ENCODE measurements at places on chromosomes 4 and X.
A peak's percentile ranks its signal among the peaks of the same experiment; 100 is the strongest.

GRCh38 chr4:82797040-82797404 lies 1.6 kb downstream of the SCD5 start:
- H3K27me3 ChIP-seq, result no peaks in the 10 kb centered on the region
- H3K4me1 ChIP-seq, result peaks cover 16% of the 10 kb centered on the region
- no peak overlapping the region for H3K27ac ChIP-seq

- H3K27me3 ChIP-seq, result no peaks in the 10 kb centered on the region
- no peaks in the 10 kb centered on the region for H3K4me1 ChIP-seq
- H3K36me3 ChIP-seq, result peaks cover 24% of the 10 kb centered on the region
- DNase-seq, result no peak
- no peak overlapping the region for H3K27ac ChIP-seq
- H3K4me3 ChIP-seq, result no peak overlapping the region
Observed at GRCh38 chrX:119537487-119537886, 27.7 kb downstream of the STEEP1 start.

GRCh38 chr4:2469192-2469984 lies 482 bp downstream of the RNF4 start:
- H3K4me3 ChIP-seq, result peak overlapping the region; percentile 93
- peak; percentile 61 for DNase-seq
- H3K4me1 ChIP-seq, result peaks cover 3% of the 10 kb centered on the region
- peak overlapping the region; percentile 77 for H3K27ac ChIP-seq

- DNase-seq, result no peak
- H3K4me1 ChIP-seq, result no peaks in the 10 kb centered on the region
- H3K4me3 ChIP-seq, result no peak overlapping the region
- H3K27ac ChIP-seq, result no peak overlapping the region
Observed at GRCh38 chrX:78199851-78200250, 60.4 kb upstream of the TAF9B start.

GRCh38 chr4:173485164-173485563 lies 44.9 kb downstream of the HAND2 start:
- no peak for DNase-seq
- no peak overlapping the region for H3K27ac ChIP-seq
- H3K27me3 ChIP-seq, result no peaks in the 10 kb centered on the region
- no peak overlapping the region for H3K4me3 ChIP-seq
- H3K36me3 ChIP-seq, result no peaks in the 10 kb centered on the region

- H3K4me3 ChIP-seq, result no peak overlapping the region
- no peak overlapping the region for H3K27ac ChIP-seq
- DNase-seq, result no peak
- H3K4me1 ChIP-seq, result no peaks in the 10 kb centered on the region
Observed at GRCh38 chr4:153934688-153935017, 145.8 kb upstream of the SFRP2 start.

DNA sequence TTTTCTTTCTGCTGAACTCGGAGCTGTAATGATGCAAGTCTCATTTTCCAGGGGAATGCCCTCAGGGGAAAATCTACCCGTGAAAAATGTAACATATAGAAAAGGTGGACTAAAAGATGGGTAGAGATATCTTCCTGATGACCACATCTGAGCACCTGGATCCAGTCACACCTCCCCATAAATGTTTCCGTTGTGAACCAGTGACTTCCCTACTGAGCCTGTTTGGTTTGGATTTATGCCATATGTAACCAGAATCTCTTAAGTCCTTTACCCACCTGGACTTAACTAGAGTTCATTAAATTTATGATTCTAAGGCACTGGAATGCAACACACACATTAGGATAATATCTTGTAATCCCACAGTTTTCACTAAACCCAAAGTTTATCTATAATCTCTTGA lies 171.1 kb downstream of the ZNF330 start:
- DNase-seq, result peak; percentile 40
- no peaks in the 10 kb centered on the region for H3K36me3 ChIP-seq
- H3K27me3 ChIP-seq, result no peaks in the 10 kb centered on the region

GRCh38 chrX:68498508-68499379 lies at the start of gene YIPF6:
YIPF6 (plus strand) TSS chrX:68499051; CDS start chrX:68499067, 16 bp downstream.
- H3K4me1 ChIP-seq, result peaks cover 6% of the 10 kb centered on the region
- H3K27me3 ChIP-seq, result no peaks in the 10 kb centered on the region
- peak within 1 kb of the TSS; percentile 74 for H3K4me3 ChIP-seq

DNA sequence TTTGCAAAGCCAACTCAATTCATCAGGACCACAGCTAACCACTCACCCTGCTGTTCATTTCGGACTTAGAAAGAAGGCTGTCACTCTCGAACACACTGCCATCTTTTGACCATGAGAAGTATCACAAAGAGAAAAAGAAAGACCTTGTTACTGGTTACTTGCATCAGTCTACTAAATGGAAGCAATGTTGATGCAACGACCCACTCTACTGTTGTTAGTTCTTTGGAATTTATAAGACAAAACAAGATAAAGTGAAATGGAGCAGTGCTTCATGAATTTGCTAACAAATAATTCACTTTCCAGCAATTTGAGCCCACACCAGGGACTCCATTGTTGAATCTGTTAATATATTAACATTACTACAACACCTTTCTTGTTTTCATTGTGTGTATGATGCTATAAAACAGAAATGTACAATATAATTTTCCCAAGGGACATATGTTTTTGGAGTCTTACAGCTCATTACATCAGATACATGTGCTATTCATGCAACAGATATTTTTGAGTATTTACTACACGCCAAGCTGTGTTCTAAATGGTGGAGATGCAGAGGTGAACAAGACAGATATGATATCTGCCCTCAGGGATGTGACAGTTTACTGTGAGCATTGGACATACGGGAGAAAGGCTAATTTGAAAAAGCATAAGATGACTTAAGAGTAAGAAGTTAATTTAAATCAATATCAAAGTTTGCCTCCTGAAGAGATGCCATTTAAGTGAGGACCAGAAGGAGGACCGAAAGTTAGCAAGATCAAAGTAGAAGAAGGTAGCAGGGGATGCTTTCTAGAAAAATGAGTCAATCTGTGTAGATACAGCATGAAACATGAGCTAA lies 87.2 kb downstream of the AREG start:
- no peaks in the 10 kb centered on the region for H3K27me3 ChIP-seq
- no peak overlapping the region for H3K4me3 ChIP-seq
- no peaks in the 10 kb centered on the region for H3K4me1 ChIP-seq
- peak; percentile 14 for DNase-seq

GRCh38 chr4:77699731-77700210 lies 94.2 kb downstream of the CXCL13 start:
- no peaks in the 10 kb centered on the region for H3K36me3 ChIP-seq
- peak overlapping the region; percentile 28 for H3K27ac ChIP-seq
- peak; percentile 95 for DNase-seq
- H3K4me1 ChIP-seq, result peaks cover 50% of the 10 kb centered on the region

DNA sequence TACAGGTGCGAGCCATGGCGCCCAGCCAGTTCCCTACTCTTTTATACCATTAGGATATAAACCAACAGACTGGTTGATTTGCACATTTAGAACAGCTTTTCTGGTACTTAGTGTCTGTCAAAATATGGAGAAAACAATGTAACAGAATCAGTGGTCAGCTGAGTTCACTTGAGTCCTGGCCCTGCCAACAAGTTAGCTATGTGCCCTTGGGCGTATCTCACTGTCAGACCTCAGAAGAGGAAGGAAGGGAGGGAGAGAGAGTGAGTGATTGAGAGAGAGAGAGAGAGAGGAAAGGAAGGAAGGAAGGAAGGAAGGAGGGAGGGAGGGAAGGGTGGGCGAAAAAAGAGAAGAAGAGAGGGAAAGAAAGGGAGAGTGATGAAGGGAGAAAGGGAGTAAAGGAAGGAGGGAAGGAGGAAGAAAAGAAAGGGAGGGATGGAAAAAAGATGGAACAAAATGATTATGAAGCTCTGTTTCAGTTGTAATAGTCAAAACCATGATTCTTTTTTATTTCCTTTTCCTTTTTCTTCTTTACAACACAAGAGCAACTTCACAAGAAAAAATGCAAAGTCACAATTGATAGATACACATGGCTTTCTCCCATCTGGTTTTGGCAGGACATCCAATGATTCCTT lies 55.7 kb upstream of the PDGFRA start:
- peaks cover 6% of the 10 kb centered on the region for H3K4me1 ChIP-seq
- no peak overlapping the region for H3K4me3 ChIP-seq
- no peak overlapping the region for H3K27ac ChIP-seq
- no peaks in the 10 kb centered on the region for H3K36me3 ChIP-seq
- no peak for DNase-seq

- H3K4me3 ChIP-seq, result no peak overlapping the region
- no peaks in the 10 kb centered on the region for H3K27me3 ChIP-seq
- H3K36me3 ChIP-seq, result no peaks in the 10 kb centered on the region
Observed at GRCh38 chr4:87077914-87078585, 142.4 kb downstream of the KLHL8 start.

DNA sequence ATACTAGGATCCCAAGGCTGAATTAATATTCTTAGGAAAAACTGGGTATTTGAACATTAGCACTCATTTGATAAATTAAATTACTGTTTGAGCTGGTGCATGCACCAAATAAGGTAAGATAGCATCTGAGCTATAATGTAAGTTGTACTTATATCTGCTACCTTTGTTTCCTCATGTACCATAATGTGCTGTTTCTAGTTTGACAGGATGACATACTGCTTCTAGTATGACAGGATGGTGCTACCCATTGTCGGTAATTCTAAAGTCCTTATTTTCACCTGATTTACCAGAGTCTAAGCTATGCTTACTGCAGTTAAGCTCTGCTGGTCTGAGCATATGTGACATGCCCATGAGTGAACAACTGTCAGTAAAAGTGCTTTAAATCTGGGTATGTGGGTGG lies 1017.5 kb upstream of the IGFBP7 start:
- no peak overlapping the region for H3K27ac ChIP-seq
- no peaks in the 10 kb centered on the region for H3K4me1 ChIP-seq
- no peaks in the 10 kb centered on the region for H3K27me3 ChIP-seq
- H3K36me3 ChIP-seq, result no peaks in the 10 kb centered on the region

DNA sequence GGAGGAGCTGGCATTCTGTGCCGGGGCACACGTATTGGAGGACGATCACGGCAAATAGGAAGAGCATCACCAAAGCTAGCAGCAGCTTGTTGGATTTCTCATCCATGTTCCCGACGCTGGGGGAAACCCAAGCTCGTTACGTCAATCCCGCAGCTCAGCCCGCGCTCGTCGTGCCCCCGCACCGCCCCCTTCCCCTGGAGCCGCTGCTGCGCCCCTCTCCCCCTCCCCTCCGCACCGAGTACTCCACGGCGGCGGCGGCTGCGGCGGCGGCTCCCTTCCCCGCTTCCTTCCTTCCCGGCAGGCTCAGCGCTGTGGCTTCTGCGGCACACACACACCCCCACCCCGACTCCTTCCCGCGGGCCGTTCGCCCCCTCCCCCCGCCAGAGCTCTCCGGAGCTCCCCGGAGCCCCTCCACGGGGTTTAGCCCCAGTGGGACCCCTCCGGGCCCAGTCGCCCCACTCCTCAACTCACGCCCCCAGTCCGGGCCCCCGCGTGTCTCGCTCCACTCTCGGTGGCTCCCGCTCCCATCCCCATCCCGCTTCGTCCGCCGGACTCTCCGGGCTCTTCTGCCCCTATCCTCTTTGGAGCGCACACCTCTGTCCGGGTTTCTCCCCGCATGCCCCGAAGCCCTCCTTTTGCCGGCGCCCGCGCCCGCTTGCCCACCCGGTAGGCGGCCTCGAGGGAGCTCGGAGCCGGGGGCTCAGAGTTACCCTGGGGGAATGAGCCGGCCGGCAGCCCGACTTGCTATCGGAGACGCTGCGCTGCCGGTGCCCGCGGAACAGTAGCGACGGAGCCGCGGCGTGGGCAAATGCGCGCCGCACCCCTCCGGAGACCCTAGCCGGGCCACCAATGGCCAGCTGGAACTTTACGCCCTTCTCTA lies 978 bp downstream of the HS6ST2 start:
- peaks cover 15% of the 10 kb centered on the region for H3K36me3 ChIP-seq
- no peaks in the 10 kb centered on the region for H3K4me1 ChIP-seq
- peak overlapping the region; percentile 92 for H3K27ac ChIP-seq
- H3K4me3 ChIP-seq, result peak overlapping the region; percentile 70
- peak; percentile 51 for DNase-seq

- no peak overlapping the region for H3K27ac ChIP-seq
- peaks cover 32% of the 10 kb centered on the region for H3K4me1 ChIP-seq
- no peaks in the 10 kb centered on the region for H3K27me3 ChIP-seq
- no peak overlapping the region for H3K4me3 ChIP-seq
Observed at GRCh38 chr4:112751447-112751846, 114.5 kb downstream of the LARP7 start.

- H3K4me1 ChIP-seq, result peaks cover 22% of the 10 kb centered on the region
- no peak overlapping the region for H3K4me3 ChIP-seq
- H3K36me3 ChIP-seq, result peaks cover 71% of the 10 kb centered on the region
- H3K27ac ChIP-seq, result peak overlapping the region; percentile 90
- H3K27me3 ChIP-seq, result no peaks in the 10 kb centered on the region
Observed at GRCh38 chr4:186607490-186607889, 52.1 kb upstream of the MTNR1A start.

- H3K36me3 ChIP-seq, result no peaks in the 10 kb centered on the region
- DNase-seq, result no peak
- no peaks in the 10 kb centered on the region for H3K27me3 ChIP-seq
- no peak overlapping the region for H3K4me3 ChIP-seq
- no peak overlapping the region for H3K27ac ChIP-seq
- no peaks in the 10 kb centered on the region for H3K4me1 ChIP-seq
Observed at GRCh38 chrX:50877310-50877709, 33.2 kb upstream of the BMP15 start.

- H3K4me1 ChIP-seq, result no peaks in the 10 kb centered on the region
- H3K27ac ChIP-seq, result no peak overlapping the region
- no peak overlapping the region for H3K4me3 ChIP-seq
- no peak for DNase-seq
- H3K27me3 ChIP-seq, result no peaks in the 10 kb centered on the region
Observed at GRCh38 chrX:53160297-53160983, 64.6 kb downstream of the KDM5C start.

GRCh38 chrX:101957174-101957573 lies 25.3 kb upstream of the ZMAT1 start:
- no peak overlapping the region for H3K4me3 ChIP-seq
- H3K27me3 ChIP-seq, result no peaks in the 10 kb centered on the region
- H3K27ac ChIP-seq, result no peak overlapping the region

- H3K36me3 ChIP-seq, result no peaks in the 10 kb centered on the region
- H3K27me3 ChIP-seq, result no peaks in the 10 kb centered on the region
- no peak overlapping the region for H3K4me3 ChIP-seq
- H3K27ac ChIP-seq, result no peak overlapping the region
Observed at GRCh38 chrX:44012484-44013096, 39.4 kb upstream of the NDP start.

DNA sequence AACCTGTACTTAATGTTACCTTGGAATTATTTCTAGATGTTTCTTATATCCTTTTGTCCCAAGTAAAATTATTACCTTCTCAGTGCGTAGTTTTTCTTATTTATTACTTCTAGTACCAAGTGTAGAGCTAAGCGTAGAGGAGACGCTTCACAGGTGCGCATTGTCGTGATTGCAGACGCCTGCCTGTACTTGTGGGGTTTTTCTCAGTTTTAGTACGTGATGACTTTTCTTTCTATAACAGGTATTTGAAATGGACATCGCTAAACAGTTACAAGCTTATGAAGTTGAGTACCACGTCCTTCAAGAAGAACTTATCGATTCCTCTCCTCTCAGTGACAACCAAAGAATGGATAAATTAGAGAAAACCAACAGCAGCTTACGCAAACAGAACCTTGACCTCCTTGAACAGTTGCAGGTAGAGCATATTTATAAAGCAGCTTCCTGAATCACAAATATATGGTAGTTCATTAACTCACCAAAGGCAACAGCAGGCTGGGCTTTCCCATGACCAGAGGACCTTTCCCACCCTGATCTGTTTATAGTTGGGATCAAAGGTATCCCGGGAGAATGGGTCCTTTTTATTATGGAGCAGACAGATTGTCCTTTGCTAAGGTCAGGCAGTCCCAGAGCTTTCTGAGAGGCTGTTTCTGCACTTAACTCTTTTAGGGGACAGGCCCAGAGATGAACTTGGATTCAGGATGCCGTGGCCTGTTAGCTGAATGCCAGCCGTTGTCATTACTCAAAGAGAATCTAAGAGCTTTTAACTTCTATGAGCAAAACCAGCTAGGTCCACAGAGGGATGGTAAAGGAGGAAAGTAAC lies 172.9 kb downstream of the PTTG2 start:
- H3K36me3 ChIP-seq, result no peaks in the 10 kb centered on the region
- no peaks in the 10 kb centered on the region for H3K27me3 ChIP-seq
- no peak for DNase-seq
- H3K4me3 ChIP-seq, result no peak overlapping the region
- H3K27ac ChIP-seq, result peak overlapping the region; percentile 71
